ENCODE measurements at places on chromosomes 7 and 10.

DNA sequence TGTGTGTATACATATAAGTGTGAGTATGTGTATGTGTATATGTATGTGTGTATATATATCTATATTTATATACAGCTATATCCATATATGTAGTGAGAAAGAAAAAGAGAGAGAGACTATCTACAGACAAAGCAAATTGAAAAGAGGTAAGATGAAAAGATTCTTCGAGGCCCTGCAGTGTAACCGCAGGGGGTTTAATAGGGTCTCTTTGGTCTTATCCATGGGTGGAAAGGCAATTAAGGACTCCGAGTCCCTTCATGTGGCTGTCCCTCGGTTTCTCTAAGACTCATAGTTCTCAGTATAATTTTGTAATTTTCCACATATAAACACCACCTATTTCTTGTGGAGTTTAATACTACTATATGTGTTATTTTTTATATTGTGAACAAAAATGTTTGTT is 50.6 kb upstream of the JAZF1 start:
- DNase-seq = no peak

DNA sequence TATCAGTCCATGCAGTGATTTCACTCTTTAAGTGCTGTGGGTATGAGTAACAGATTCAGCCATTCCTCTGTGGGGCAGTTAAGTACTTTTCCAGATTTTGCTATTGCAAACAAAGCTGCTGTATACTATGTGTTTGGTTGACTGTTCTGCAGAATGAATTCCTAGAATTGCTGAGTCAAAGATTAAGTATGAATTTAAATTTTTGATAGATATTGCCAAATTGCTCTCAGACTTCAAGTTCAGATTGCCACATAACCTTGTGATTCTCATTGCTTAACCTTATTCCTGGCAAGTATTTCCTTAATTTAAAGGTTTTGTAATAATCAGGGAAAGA is 21.6 kb upstream of the SAR1A start:
- no peak for DNase-seq

- DNase-seq = no peak
Observed at GRCh38 chr7:101124376-101125056, 2.4 kb upstream of the SERPINE1 start.

DNA sequence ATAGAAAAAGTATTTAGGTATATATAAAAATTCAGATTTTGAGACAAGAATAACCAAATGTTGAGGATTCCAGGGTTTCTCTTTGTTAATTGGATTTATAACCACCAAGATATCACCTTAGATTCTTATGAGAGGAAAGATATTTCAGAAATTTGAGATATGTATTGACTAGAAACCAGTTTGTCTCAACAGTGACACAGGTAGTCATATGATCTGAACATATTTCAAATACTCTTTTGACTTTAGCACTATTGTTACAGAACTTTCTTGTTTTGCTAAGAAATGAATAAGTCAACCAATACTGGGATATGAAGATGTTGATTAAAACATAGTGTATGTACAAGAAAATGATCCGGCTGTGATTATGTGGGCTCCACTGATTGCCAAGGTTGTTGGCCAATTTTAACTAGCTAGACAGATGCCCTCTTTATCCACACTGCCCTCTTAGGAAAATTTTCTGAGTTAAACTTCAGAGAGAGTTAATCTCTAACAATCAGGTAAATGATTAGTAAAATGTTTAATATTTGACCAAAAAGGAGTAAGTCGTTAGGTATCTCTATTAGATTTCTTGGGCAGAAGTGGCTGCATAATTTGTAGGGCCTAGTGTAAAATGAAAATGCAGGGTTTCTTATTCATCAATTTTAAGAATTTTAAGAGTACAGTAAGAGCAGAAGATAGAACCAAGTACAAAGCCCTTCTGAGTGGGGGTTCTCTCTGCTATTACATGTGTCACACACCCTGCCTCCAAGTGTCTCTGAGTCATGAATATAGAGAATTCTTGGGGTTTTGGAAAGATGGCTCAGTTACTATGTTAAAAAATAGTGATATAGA is 376.0 kb downstream of the TFEC start:
- no peak for DNase-seq

DNA sequence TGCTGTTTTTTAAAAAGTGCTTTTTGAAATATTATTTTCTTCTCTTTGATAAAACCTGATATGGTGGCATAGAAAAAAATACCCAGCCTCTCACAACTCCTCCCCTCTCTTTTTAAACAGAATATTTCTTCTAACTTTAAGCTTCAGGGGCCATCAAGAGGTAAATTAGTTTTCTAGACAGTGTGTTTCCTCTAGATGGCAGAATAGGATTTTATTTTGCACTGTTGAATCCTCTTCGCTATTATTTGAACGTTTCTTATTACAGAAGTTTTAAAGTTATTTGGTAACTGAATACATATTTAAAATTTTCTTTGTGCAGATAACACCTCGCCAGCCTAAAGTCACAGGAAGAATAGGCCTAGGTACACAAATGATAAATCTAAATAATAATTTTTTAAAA is 30.3 kb downstream of the ARL5B start:
- no peak for DNase-seq

GRCh38 chr10:7130191-7130911 is 280.5 kb downstream of the SFMBT2 start:
- no peak for DNase-seq

DNA sequence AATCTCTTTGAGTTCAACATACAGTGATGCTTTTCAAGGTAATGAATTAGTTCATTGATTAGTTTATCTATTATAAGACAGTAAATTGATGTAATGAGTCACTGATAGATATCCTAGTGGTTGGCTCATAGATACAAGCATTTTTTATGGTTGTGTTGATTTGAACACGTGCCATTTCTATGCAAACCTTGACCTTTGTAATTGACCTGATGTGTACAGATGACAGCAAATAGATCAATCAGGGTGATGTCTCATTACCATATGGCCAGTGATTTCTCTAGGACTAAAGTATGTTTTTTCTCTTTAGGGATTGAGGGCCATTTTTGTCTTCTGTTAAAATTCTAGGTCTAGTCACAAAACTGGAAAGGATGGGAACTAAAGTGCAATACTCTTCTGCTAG is 760.3 kb upstream of the GALNT17 start:
- no peak for DNase-seq

DNA sequence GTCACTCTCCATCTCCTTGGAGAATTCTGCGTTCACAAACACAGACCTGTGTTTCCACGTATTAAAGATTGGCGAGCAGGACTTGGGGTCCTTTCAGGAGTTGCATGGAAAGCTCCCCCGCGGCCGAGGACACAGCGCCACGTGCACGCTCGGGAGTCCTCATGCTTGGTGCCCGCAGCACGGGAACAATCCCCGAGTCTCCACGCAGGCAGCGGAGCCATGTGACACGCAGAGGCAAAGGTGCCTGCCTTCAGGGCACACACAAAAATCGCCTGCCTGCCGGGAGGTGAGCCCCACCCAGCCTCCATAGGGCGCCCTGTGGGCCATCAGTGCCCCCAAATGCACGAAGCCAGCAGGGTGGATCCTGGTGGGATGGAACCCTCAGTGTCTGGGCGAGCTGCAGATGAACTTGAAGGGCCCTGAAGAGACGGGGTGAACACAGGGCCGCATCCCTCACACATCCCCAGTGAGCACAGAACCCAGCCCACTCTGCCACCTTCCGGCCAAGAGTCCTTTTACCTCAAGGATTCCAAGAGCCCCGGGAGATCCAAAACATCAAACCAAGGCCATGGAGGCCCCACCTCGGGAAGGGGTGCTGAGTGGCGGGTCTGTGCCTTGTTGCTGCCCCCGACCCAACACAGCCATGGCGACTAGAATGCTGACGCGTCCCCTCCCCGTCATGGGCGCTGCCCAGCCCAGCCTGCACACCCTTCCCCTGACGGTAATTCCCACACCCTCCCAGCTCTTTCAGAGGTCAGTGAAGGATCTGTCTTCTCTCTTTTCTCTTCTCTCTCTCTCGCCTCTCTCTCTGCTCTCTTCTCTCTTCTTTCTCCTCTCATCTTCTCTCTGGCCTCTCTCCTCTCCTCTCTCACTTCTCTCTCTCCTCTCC is 55.9 kb downstream of the CFAP46 start:
- no peak for DNase-seq

DNA sequence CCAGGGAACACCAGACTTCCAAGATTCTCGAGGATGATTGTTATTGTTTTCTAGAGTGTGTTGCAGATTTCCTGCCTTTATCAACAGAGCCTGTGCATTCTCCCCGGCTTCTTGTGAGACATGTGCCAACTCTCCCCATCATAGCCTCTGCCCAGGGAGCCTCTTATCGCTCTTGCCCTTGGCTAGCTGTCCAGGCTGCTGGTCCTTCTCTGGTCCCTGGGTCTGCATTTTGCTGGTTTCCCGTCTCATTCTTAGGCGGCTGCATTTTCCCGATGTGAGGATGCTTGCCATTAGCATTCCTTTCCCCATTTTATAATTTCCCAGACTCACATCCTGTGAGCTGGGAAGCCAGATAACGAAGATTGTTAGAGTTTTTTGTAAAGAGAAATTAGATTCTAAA is 15.2 kb downstream of the SLC13A4 start:
- DNase-seq = no peak

DNA sequence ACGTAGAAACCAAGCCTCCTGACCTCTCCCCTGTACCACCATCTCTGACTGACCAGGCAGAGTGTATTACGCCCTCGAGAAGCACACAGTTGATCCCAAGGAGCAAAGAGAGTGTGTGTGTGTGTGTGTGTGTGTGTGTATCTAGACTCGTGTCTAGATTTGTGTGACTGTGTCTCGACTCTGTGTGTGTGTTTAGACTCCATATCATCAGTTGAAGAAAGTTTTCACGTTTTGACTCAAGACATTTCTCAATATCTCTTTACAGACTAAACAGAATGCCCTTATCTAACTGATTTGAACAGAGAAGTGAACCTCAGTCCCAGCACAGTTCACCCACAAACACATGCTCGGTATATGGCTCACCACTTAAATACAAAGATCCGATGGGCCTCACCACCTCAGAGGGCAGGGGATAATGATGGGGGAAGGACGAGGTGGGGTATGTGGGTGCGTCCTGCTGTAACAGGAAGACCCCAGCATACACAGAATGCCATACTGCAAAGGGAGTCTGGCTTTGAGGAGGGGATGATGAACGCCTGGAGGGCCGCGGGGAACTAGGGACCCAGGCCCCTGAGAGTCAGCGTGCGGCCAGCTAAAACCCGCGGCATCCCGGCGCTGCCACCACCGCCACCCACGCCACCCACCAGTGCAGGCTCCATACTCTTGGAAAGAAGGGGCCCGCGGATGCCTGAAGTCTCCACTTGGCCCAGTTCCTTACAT is 780 bp downstream of the ALDH18A1 start:
- no peak for DNase-seq

DNA sequence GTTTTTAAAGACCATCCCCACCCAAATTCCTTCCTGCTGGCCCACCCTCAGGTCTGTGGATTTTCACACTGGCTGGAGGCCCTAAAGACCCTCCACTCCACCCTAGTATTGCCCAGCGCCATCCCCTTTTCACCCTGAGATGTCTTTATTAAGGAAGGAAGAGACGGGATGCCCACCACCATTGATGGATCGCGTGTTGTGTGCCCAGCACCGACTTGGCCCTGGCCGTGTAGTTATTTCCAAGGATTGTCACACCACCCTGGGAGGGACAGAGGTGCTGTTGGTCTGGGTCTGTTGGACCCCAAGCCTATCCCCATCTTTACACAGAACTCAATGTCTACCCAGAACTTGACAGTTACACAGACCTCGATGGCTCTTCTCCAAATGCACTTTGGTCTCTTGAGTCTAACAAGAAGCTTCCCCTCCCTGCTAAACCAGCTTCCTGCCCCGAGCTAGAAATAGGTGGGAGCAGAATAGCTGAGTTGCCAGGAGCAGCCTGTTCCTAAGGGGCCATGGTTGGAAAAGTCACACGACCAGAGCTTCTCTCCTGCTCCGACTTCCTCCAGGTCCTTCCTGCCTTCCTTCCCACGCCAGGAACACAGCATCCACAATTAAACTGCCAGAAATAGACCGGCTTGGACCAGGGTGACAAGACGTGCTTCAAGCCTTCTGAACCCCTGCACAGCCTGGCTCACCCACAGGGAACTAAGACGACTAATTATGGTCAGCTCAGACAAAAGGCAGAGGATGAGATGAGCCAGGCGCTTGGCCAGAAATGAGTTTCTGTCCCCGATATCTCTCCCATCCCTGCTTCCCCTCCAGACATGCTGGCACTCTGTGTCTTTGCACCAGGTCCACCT is 139.5 kb upstream of the CHST15 start:
- DNase-seq = no peak

DNA sequence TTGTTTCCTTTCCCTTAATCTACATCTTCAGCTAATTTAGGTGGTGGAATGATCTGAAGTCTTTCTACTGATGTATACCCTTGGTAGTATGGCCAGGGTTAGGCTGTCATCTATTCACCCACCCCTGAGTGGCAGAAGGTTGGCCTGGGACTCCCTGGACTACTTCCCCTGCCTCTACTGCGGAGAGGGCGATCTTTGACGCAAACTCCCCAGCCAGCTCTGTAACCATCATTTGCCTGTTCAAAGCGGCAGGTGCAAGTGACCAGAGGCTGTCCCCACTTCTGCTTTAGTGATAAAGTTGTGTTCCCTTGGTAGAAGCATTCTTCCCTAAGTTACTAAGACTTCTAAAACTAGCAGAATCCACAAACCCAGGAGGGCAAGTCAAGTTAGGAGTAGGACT is 70.8 kb upstream of the UNC5B start:
- DNase-seq = no peak
